ENCODE measurements at places on chromosomes 12 and 14.

DNA sequence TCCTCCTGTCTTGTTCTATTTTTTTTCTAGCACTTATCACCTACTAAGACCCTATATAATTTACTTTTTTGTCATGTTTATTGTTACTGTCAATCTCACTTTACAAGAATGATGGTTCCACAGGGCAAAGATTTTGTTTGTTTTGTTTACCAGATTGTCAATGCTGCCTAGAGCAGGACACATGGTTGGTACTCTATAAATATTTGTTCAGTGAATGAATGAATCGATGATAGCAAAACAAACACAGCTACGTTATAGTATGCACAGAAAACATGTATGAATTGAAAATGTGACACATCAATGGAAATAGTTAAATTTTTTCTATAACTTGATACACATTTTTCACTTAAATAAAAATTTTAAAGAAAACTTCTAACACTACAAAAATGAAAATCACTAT lies 67.1 kb upstream of the KRR1 start:
- no peak for DNase-seq

DNA sequence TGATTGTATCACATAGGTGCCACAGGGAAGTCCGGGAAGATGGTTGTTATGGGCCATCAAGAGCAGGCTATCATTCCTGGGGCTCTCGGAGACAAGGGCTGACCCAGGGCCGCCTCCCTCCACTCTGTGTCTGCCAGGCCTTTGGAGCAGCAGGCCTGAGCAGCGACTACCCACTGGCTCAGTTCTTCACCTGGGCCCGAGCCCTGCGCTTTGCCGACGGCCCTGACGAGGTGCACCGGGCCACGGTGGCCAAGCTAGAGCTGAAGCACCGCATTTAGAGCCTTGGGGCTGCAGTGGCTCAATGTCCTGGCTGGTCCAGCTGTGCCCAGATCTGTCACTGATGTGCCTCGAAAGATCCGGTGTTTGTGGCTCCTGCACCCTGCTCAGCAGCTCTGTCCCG lies 10.5 kb upstream of the ALDH2 start:
- no peak for DNase-seq

GRCh38 chr12:127635838-127636237 lies 631.1 kb upstream of the TMEM132C start:
- no peak for DNase-seq

GRCh38 chr14:58817846-58818245 lies 180.1 kb downstream of the DACT1 start:
- no peak for DNase-seq

GRCh38 chr12:31019976-31020375 lies 53.7 kb upstream of the DDX11 start:
- DNase-seq, result no peak

DNA sequence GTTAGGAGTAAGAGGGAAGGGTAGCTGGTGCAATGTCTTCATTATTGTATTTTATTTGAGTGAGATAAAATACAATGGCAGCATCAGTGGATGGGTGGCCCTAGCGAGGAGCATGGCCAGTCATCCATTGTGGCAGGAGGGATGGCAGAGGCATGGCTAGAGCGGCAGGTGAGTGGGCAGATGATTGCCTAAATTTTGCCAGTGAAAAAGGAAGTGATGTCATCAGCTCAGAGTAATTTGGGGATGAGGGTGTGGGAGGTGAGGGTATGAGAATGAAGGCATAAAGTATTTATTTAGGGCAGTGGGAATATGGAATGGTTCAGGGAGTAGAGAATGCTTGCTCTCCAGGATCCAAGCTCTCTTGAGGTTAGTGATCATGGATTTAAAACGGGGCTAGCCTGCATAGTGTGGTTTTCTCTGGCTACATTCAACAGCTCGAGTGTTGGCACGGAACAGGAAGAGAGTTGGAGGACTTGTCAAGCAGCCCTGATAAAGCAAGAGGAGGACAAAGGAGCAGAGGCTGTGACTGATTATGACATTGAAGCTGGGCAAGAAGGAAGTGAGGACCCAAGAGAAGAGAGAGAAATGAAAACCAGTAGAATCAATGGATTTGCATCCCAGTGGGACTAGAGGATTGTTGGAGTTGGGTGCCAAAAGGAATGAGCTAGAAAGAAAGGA lies 18.7 kb upstream of the SERPINA6 start:
- no peak for DNase-seq

All from skeletal muscle cell (primary cell).